CD4-positive, alpha-beta T cell treated with Interleukin-6 at 100 ng/mL for 8 hours (primary cell): ENCODE measurements at places on chromosomes 3 and 15.

GRCh38 chr15:50712018-50712417 is 25.4 kb upstream of the TRPM7 start:
- DNase-seq = no peak

- DNase-seq = no peak
Observed at GRCh38 chr3:179768080-179768479, 115.2 kb downstream of the USP13 start.

- DNase-seq = no peak
Observed at GRCh38 chr3:185176750-185177359, 24.0 kb upstream of the C3orf70 start.

- DNase-seq = no peak
Observed at GRCh38 chr3:145058483-145058882, 1086.9 kb downstream of the DIPK2A start.

DNA sequence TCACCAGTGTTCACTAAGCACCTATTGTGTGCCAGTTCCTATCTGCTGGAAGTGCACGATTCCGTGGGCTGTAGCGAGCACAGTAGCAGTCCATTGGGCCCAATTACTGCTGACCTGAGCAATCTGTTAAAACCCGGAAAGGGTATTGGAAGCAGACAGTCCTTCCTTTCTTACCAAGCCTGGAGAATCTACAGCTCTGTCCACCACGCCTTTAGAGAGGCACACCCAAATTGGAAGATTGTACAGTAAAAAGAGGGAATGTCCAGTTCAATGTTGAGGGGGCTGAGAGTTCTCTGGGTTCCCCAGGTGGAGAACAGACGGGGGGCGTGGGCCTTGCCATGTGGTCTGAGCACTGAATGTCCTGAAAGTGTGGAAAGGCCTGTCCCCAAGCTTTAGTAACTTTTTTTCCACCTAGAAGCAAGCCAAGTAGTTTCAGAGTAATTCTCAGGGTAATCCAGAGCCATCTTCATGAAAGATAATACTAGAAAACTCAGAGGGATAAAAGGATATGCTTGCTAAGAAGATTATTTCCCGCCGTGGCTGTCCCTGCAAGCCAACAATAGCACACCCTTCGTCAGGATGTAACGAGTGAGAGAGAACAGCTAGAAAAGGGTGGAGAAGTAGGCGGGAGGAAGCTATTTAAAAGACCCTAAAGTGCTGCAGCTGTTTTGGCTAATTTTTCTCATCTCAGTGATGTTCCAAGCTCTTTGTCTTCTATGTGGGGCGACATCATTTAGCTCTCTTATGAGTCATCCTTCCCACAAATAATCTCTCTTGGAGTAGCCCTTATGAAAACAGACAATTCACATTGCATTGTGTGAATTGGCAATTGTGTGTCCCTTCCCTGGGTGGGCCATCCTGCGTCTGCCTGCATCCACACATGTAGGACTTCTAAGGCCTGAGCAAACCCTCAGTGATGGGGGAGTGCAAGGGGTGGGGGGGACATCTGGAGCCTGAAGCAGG is 181.0 kb downstream of the ATG7 start:
- DNase-seq = no peak

DNA sequence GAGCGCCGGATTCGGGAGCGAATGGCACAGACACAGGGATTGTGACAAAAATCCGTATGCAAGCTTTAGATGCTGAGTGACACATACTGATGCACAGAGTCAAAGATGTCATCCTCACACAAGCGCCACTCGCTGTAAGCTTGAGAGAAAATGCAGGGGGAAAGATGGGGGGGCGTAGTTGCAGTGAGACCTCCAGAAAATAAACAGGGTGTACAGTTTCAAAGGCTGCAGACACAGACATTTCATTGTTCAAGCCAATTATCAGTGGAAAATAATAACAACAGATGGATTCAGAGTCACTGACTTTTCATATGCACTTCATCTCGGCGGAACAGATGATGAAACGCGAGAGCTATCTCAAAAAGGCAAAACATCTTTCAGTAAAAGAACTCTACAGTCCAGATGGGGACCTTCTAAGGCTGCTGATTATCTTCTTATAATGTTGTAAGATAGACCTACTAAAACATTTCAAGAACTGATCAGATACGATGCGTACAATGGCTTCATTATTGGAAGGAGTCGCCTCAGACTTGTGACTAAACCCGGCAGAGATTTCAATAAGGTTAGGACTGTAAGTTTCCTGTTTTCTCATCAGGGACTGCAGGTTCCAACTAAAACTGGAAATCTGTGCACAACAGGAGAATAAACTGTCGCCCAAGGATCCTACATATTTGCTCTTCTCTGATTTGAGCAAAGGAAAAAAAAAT is 275.4 kb downstream of the FOXP1 start:
- no peak for DNase-seq

- no peak for DNase-seq
Observed at GRCh38 chr15:88061452-88061851, 195.1 kb downstream of the NTRK3 start.

- DNase-seq = no peak
Observed at GRCh38 chr3:152474585-152474984, 205.9 kb downstream of the MBNL1 start.

GRCh38 chr3:45616158-45616557 is 21.6 kb downstream of the LIMD1 start:
- DNase-seq = no peak

DNA sequence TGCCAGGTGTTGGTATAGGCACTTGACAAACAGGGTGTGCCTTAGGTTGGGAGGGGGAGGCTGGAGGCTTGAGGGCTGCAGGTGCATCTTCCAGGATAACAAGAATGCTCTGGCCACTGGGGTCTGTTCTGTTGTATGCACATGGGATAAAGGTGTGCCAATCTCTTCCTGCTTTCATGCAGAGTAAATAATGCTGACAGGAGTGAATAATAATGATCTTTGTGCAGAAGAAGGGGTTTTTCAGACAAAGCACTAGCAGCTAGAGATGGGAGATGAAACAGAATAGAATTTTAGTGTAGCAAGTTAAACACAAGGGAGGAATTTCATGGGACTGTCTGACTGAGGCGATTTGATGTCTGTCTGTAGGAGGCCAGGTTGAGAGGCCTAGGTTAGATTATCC is 1.9 kb upstream of the ROPN1 start:
- no peak for DNase-seq

- DNase-seq = no peak
Observed at GRCh38 chr3:21641959-21642358, 109.1 kb downstream of the ZNF385D start.

- DNase-seq = peak; percentile 82
Observed at GRCh38 chr15:89017370-89018066, 70.7 kb upstream of the ABHD2 start.

DNA sequence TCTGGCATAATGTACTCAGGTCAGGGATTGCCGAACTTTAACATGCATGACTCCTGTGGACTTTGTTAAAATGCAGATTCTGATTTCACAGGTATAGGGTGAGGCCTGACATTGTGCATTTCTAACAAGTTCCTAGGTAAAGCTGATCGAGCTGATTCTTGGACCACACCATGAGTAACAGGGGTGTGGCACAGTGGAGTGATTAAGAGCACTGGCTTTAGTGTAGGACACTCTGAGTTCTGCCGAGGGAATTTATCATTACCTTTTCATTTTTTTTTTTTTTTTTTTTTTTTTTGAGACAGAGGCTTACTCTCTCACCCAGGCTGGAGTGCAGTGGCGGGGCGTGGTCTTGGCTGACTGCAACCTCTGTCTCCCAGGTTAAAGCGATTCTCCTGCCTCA is 169.3 kb downstream of the ADAMTS9 start:
- no peak for DNase-seq

DNA sequence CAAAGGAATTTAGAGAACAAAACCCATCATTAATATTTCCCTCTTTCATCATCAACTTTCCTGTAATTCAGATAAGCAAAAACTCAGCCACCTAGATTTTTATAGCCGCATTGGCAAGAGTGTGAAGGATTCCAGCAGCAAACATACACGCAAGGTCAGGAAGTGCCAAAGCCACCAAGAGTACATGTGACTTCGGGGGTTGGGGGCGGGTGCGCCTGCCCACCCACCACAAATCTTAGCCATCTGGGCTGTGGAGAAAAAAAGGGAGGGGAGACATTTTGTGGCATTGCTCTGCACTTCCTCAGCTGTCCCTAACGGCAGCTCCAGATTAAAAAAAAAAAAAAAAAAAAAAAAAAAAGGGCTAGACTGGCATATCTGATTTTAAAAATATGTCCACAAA is 148.4 kb downstream of the TNIK start:
- no peak for DNase-seq

DNA sequence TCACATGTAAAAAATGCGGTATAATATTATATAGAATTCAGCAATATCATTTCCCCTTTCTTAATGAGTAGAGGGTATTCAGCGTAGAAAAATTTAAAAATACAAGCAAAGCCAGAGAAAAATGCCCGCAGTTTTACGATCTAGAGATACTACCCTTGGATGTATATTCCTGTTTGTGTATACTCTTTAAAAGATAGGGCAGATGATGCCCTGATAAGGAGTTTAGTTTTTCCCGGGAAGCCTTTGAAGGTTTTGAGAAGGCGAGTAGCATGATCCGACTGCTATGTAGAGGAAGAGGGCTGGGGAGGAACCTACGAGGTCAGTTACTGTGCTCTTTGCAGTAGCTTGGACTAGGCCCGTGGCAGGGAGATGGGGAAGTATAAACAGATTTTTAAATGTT is 1.2 kb downstream of the YEATS2 start:
- peak; percentile 12 for DNase-seq

DNA sequence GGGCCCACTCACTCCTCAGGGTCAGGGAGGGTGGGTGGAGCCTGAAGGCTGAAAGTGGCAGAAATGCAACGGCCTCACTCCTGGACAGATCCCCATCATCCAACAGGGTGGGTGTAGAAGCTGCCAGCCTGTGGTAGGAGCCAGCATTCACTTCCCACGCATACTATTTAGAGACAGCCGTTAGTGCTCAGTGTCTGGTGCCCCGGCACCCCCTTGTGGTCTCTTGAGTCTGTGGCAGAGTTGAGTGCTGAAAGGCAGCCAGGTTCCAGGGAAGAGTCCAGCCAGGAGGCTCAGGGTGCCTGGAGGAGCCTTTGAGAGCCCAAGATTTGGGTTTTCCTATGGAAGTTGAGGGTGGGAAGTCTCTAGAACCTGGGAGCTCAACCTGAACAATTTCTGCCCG is 2.1 kb upstream of the GNAT1 start:
- DNase-seq = no peak

- DNase-seq = peak; percentile 17
Observed at GRCh38 chr15:73994912-73995622, 551 bp downstream of the PML start.
